ENCODE measurements at places on chromosomes 11 and 22. TPM values are rescaled to one million over a fixed set of nuclear protein-coding genes. Genes with fewer than 3 reads are reported as not detected.

Gene SORL1
- 11.1 TPM for total RNA-seq

Gene DRICH1
- total RNA-seq, result not detected

Gene ESAM
- 0.54 TPM for total RNA-seq

DNA sequence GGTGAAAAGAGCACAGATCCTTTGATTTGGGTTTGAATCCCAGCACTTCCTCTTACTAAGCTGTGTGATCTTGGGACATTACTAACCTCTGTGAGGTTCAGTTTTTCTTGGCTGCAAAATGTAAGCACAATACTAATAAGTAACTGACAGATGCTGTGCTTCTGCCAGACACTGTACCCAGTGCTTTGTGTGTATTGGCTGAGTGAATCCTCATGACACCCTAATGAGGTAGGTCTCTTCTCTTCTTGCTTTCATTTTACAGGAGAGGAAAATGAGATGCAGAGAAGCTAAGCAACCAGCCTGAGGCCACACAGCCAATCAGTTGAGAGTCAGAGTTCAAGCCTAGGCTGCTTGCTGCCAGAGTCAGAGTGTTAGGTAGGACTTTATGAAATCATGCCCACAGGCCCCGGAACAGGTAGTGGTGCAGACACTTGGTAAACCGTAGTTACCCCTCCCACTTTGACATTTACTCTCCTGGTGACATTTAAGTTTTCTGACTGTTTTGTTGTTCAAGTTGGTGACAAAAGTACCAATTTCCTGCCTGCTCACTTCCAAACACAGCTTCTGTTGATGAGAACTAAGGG is 21.2 kb downstream of the PTPRJ start:
- DNase-seq, result no peak

DNA sequence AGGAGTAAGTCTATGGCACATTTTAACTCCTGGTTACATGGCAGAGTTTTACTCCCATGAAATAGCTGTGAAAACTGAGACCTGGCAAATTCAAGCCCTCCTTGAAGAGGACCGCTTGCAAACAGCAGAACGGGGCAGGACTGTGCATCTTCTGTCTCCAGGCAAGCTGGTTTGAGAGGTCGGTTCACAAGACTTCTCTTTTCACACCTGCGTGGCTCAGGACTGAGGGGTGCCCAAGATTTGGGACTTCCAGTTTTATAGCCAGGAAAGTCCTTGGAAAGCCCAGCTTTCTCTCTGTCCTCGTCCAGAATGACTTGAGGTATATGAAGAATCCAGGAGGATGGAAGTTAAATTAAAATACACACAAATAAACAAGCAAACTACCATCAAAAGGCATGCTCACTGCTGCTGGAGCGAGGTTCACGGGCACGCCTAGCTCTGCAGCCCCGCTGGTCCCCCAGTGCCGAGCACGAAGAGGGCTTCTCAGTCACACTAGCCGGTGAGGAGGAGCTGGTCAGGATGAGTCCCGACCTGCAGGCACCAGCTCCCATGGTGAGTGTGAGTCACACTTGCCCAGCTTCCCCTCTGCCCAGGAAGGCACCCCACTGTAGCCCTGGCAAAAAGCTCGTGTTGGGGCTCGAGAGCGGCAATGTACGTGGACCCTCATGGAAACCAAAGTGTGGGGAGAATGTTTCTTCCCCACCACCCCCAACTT is 1382.4 kb downstream of the BRD1 start:
- DNase-seq, result no peak

DNA sequence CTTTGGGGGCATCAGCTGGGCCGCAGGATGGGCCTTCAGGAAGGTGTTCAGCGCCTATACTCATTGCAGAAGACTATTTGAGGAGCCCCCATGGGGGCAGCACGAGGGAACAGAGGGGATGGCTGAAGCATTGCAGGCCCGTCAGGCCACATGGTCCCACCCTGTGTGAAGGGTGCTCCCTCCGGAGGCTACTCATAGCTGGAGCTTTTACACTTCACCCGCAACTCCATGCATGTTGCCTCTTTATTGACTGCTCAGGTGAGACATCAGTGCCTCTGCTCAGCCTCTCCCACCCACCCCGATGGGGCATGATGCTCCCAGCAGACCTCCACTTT is 1500.9 kb downstream of the TBC1D22A start:
- no peak for DNase-seq

- DNase-seq, result no peak
Observed at GRCh38 chr11:121613724-121614123, 161.0 kb upstream of the SORL1-AS1 start.

DNA sequence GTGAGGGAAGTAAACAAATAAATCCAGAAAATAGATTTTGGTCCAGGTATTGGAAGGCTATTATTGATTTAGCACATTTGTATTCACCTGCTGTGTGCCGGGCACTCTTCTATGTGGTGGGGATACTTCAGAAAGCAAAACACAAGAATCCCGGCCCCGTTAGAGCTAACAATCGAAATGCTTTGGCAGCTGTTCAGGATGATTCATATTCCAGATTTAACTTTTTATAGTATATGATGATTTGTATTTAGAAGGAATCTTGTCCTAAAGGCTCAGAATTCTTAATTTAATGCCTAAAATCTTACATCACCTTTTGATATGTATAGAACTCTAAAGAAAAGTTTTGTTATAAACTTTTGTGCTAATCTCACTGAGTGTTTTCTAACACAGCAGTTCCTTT is 28.0 kb downstream of the ZC3H12C start:
- DNase-seq, result no peak

DNA sequence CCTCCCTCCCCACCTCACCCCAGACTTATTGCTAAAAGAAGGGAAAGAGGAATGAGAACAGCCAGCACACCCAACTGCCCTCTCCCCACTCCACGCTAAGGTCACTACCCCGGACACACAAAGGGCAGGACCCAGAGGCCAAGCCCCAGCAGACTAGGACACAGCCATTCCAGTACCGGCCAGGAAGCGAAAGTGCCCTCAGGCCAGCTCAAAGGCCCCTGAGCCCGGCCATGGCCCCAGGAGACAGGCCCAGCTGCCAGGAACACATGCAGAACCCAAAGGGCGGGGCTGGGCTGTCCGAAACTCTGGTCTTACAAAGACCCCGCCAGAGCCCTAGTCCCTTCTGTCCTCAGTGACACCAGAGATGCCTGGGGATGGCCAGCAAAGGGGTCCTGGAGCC is 5.5 kb downstream of the RCOR2 start:
- peak; percentile 96 for DNase-seq

GRCh38 chr11:112610996-112611750 is 350.0 kb upstream of the NCAM1 start:
- no peak for DNase-seq

DNA sequence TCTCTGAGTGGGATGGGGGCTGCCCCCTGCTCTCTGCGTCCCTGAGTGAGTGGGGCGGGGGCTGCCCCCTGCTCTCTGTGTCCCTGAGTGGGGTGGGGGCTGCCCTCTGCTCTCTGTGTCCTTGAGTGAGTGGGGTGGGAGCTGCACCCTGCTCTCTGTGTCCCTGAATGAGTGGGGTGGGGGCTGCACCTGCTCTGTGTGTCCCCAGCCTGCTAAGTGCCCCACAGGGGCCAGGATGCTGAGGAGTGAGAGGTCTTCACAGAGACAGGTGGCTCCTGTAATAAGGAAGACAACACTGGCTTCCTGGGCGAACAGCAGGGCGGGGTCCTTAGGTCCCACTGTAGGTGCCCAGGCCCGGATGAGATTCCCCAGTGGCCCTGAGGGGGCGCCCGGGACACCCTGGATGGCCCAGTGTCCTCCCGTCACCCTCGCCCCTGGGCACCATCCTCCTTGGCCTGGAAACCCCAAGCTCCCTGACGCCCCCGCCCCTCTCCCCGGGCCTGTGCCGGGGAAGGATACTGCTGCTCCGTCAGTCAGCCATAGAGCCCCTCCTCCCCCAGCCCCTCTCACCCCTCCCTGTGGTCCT is 3.8 kb upstream of the CCDC188 start:
- DNase-seq, result no peak

DNA sequence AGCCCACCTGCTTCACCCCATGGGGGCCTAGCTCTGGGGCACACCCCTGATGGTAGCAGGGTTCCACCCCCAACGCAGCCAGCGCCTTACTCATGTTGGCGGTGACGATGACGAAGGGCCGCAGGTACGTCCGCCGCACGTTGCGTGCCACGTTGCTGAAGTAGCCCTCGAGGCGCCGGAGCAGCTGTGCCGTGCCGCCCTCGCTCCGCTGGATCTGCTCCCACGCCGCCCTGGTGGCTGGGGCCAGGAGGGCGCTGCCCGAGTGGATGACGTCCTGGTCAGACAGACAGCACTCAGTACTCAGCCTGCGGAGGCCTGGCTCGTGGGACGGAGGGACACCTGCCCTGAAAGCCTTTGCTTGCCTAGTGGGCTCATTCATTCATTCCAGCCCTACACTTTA is 50.8 kb downstream of the TRMU start:
- DNase-seq, result no peak

DNA sequence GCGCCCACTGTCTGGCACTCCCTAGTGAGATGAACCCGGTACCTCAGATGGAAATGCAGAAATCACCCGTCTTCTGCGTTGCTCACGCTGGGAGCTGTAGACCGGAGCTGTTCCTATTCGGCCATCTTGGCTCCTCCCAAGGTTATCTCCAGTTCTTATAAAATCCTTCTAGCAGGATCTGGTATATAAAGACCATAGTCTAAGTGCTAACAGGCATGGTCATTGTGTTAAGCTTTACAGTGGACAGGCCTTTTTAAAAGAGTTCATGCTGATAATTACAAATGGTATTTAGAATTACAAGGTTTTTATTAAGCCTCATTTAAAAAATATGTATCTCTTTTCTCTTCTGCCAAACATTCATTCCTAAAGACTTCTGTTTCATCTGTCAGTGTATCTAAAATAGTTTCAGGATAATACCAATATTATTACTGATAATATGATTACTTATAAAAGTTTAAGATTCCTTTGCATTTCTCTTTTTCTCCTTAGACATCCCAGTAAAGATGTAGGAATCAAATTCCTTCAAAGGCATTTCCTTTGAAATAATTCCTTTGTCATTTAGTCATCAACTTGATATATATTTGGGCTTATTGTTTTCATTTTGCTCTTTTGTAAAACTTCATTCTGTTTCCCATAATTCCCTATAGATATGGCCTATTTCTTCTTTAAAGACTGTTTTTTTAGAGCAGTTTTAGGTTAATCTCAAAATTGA is 20.7 kb downstream of the DDX10 start:
- no peak for DNase-seq

DNA sequence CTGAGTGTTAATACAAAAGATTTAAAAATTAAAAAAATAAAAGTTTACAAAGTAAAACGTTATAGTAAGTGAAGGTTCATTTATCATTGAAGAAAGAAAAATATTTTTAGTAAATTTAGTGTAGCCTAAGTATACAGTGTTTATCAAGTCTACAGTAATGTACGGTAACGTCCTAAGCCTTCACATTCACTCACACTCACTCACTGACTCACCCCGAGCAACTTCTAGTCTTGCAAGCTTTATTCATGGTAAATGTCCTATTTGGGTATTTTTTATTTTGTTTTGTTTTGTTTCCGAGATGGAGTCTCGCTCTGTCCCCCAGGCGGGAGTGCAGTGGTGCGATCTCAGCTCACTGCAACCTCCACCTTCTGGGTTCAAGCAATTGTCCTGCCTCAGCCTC is 8.8 kb downstream of the CASTOR1 start:
- no peak for DNase-seq

- no peak for DNase-seq
Observed at GRCh38 chr11:43523632-43524031, 156.9 kb upstream of the HSD17B12 start.

DNA sequence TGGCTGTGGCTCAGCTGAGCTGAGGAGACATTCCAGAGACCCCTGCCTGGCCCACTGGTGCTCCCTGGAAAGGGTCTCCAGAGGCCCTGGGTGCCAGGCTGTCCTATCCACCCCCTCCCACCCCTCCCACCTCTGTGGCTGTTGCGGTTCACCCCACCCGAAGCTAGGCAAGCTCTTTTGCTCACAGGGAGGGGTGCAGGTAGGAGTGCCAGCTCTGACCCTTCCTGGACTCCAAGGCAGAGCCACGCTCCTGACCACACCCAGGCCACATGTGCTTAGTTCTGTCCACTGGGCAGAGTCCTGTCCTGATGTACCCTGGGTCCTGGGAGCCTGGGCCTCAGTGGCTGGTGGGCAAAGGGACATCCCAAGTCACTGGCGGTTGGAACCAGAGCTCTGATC is 16.4 kb downstream of the IL17REL start:
- no peak for DNase-seq

DNA sequence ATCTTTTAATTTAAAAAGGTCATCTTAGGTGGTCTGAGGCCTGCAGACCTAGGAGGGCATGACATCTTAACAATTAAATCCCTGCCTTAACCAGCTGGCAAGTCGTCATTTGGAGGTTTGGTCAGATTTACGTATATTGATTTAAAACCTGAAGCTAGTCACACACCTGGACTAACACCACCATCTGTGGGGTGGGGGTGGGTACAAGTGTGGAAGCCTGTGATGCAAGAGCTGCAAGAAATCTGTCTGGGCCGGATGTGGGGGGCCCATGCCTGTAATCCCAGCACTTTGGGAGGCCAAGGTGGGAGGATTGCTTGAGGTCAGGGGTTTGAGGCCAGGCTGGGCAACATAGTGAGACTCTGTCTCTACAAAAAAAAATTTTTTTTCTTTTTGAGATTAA is 11.6 kb downstream of the CCDC87 start:
- DNase-seq, result no peak

DNA sequence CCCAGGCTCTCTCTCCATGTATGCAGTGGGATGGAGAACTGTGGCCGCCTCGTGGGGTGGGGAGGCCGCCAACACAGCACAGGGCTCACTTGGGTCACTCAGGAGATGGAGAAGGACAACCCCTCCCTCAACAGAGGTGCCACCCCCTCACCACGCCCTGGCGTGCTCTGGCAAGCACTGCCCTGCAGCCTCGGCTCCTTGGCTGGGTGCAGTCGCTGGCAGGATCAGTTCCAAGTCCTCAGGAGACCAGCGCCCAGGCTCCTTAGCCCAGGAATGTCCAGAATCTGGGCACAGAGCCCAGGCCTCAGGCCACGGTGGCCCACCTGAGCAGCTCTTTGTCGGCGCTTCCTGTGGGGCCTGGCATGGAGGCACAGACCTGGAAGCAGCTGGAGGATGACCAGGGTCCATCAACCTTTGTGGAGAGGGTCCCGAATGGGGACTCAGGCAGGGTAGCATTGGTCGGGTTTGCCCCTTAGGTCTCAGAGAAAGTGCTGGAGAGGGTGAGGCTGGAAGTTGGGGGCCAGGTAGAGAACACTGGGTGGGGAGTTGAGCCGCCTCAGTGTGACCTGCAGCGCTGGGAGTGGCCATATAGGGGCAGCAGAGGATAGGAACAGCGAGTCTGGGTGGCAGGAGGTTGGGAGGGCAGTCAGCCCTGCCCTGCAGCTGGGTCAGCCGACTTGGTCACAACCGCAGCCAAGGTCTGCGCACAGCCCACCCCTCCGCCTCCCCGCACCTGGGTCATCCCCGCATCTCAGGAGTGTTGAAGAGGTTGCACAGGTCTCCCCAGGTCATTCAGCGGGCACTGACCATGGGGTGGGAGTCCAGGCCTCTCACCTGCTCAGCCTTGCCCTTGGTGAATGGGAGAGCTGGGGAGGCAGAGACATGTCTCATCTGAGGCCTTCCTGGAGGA is 8.2 kb downstream of the SUSD2 start:
- peak; percentile 78 for DNase-seq

- DNase-seq, result no peak
Observed at GRCh38 chr11:75338516-75339208, 12.8 kb downstream of the ARRB1 start.

GRCh38 chr11:115629456-115630015 is 125.3 kb upstream of the CADM1 start:
- DNase-seq, result no peak

- no peak for DNase-seq
Observed at GRCh38 chr11:35216962-35217678, 78.1 kb downstream of the CD44 start.

All from glutamatergic neuron (in vitro differentiated cells).